ENCODE measurements at places on chromosomes 12 and 14. TPM values are rescaled to one million over a fixed set of nuclear protein-coding genes. Genes with fewer than 3 reads are reported as not detected.

DNA sequence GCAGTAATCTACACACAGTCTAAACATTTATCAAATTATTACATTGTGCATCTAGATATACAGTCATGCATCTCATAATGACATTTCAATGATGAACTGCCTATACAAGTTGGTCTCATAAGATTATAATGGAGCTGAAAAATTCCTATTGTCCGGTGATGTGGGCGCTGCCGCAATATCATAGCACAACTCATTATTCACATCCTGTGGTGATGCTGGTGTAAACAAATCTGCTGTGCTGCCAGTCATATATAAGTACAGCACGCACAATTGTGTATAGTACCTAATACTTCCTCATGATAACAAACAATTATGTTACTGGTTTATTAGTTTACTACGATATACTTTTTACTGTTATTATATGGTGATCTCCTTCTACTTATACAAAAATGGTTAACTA lies 768.8 kb upstream of the NOVA1 start:
- DNase-seq: no peak

- DNase-seq: no peak
Measured at GRCh38 chr12:22856178-22856577, 231.2 kb downstream of the ETNK1 start.

DNA sequence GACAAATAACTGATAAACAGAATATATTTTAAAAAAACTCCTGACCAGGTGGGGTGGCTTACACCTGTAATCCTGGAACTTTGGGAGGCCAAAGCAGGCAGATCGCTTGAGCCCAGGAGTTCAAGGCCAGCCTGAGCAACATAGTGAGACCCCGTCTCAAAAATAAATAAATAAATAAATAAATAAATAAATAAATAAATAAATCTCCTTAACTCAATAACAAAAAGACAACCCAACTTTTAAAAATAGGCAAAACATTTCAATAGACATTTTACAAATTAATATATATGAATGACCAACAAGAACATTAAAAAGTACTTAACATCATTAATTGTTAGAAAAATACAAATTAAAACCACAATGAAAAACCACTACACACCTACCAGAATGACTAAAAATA lies 56.2 kb upstream of the CAPRIN2 start:
- no peak for DNase-seq

- DNase-seq: peak; percentile 65
Measured at GRCh38 chr14:90454041-90455000, 57.5 kb downstream of the CALM1 start.

DNA sequence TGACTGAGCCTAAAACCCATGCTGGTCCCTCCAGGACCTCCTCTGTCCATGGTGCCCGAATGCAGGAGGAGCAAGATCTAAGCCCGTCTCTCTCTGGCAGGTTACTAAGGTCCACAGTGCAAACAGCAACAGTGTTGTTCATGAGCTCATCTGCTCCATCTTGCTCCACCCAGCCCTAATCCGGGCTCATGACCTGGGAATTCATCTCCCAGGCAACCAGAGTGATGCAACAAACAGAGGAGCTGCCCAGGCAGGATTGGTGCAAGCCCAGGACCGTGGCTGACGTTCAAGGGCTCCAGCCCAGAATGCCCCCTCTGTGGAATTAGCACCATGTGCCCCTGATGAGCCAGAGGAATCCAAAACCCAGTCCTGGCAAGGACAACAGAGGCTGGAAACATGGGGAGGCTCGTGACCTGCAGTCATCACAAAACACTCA lies 29.9 kb downstream of the HSPB8 start:
- peak; percentile 63 for DNase-seq

DNA sequence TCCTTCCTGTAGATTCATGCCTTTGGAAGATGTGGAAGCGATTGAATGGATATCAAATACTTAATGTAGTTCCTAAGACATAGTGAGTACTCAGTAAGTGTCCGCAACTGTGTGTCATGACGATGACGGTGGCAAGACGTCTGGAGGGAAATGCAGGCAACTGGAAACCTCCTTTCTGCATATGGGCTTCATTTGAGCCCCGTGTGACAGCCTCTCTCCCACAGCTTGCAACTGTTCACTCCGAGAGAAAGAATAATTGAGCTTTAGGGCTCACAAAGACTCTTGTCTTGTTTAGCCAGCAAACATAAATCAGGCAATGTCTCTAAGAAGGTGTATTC lies 6.9 kb downstream of the CFAP251 start:
- DNase-seq: no peak

GRCh38 chr12:10641735-10642500 lies 28.5 kb upstream of the MAGOHB start:
- DNase-seq: no peak

GRCh38 chr12:22002430-22002829 lies 43.6 kb upstream of the CMAS start:
- no peak for DNase-seq

DNA sequence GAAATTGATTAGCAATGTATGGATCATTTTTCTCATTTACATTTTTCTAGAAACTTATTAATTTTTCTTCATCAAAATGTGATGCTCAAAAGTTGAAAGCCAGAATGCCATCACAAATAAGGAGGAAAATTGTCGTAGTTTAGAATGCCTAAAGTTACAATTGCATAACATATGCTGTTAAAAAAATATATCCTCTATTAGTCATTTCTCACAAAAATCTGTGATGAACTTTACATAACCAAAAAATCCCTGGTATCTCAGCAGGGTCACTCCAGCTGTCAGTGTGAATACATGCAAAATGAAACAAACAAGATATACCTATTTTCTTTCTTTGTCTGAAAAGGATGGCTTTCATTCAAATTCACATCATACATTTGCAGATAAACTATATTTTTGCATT lies 358.9 kb downstream of the PAWR start:
- no peak for DNase-seq

DNA sequence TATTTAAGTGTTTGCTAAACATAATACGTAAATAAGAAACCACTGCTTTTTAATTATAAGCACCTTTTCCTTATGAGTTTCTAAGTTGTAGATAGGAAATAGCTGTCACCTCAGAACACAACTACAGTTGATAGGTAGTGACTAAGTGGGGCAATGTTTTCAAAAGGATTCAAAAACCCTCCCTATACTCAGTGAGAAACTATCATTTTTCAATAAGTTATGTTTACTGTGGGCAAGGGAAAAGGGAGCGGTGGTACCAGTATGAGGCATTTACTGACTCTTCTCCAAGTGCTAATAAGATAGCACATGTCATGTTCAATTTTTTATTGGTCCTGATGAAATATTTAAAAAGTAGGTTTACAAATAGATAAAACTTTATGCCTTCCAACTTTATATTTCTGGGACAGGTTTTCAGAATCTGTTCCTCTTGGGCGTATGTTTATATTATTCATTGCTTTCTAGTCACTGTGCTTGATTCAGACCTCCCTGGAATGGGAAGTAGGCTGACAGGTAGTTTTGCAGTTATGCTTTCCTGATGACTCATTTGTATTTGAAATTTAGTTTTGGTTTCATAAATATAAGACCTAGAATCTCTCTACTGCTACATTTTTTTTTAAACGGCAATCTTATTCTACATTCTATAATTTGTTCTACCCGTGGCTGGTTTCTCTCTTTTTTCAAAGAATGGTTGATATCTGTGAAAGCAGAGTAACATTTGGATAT lies 153.1 kb downstream of the TMEM117 start:
- DNase-seq: no peak

GRCh38 chr12:25364529-25365339 lies 114.0 kb upstream of the KRAS start:
- DNase-seq: no peak

DNA sequence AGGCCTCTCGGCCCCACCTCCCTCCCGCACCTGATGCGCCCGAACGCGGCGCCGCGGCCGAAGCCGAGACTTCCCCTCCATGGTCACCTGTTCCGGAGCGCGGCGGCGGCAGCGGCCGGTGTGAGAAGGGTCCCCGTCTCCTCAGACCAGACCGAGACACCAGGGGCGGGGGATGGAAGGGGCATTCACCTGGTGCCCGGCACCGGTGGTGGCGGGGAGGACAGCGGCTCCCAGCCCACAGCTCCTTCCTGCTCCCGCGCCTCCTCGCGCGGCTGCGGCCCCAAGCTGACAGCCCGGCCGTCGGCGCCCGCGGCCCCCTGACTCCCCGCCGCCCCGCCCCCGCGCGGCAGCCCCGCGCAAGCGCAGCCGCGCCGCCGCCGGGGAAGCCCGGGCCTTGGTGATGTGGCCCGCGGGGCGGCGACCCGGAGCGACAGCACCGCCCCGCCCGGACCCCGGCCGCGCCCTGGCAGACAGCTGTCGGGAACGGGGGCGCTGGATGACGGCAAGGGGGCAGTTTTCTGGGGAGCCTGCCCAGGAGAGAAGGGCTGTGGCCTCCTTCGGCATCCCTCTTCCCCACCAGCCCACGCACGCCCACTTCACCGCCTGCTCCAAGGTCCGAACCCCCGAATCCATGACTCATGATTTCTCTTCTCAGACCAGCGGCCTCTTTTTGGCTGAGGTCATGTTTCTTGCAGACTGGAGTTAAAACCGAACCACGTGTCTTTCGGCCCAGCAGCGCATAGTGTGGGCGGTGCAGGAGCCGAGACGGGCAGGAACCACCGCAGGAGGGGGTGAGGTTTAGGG lies at the start of gene SLC41A2:
Gene SLC41A2, minus strand, starts transcription at position 290 of the 804 bp plus-strand sequence. CDS start 29,763 bp downstream, outside the sequence.
- DNase-seq: peak; percentile 88

GRCh38 chr12:62866451-62867082 lies 68.4 kb downstream of the PPM1H start:
- no peak for DNase-seq

The CAPZA3 gene
- total RNA-seq: 0.35 TPM

The TOGARAM1 gene
- total RNA-seq: 10.9 TPM

The DAZAP2 gene
- total RNA-seq: 212 TPM
